ENCODE measurements at places on chromosomes 3 and 15.

GRCh38 chr15:61729646-61730045 is 330.6 kb downstream of the VPS13C start:
- no peak for DNase-seq

GRCh38 chr3:1007866-1008265 is 85.0 kb upstream of the CNTN6 start:
- no peak for DNase-seq

GRCh38 chr3:87410110-87410509 is 133.7 kb upstream of the POU1F1 start:
- no peak for DNase-seq

DNA sequence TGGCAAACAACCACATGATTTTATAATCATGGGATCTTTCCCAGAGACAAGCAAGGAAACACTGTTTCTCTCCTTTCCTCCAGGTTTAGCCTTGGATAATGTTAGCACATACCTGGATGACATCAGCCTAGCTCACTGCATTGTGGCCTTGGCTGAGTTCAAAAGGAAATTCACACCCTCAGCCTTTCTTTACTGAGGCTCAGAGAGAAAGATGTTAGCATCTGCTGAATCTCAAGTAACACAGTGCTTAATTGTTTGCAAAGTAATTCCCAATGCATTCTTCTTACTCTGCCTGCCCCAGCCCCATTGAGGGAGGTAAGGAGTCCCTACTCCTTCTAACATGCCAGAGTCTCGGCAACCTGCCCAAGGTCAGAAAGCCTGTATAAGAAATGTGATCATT is 432.2 kb upstream of the LMCD1 start:
- DNase-seq = no peak

DNA sequence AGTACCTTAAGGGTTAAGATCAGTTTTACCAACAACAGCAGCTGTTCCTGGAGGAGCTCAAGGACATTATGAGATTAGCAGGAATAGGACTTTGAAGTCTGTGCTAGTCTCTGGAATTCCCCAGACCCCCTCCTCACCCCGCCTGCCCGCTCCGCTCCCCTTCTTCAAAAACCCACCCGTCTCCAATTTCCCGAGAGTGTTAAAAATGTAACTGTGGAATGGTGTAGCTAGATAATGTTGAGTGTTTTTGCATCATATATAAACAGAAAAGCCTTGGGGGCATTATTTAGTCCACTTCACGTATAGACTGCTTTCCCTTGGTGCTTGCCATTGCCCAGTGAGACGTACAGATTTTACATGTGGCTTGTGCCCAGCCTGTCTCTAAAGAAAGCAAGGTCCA is 65.0 kb upstream of the SEMA6D start:
- no peak for DNase-seq

GRCh38 chr3:151900884-151901643 is 27.6 kb downstream of the SUCNR1 start:
- DNase-seq = no peak

DNA sequence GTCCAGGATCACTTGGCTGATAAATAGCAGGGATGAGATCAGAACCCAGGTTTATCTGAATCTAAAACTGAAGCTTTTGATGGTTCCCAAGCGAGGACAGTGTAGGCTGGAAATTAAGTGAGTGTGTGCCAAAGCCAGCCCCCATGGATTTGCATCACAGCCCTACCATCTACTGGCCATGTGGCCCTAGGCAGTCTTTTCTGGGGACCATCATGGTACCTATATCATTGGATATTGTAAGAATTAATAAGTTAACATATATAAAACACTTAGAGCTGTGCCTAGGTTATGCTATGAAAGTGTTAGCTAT is 32.8 kb upstream of the SSR3 start:
- DNase-seq = no peak

GRCh38 chr15:88580532-88580931 is 34.1 kb upstream of the DET1 start:
- no peak for DNase-seq

GRCh38 chr15:40325188-40325587 is 1.7 kb downstream of the INAFM2 start:
- no peak for DNase-seq

- no peak for DNase-seq
Observed at GRCh38 chr15:75620058-75620820, 5.3 kb downstream of the SNUPN start.

GRCh38 chr3:1527786-1528185 is 435.0 kb downstream of the CNTN6 start:
- no peak for DNase-seq

DNA sequence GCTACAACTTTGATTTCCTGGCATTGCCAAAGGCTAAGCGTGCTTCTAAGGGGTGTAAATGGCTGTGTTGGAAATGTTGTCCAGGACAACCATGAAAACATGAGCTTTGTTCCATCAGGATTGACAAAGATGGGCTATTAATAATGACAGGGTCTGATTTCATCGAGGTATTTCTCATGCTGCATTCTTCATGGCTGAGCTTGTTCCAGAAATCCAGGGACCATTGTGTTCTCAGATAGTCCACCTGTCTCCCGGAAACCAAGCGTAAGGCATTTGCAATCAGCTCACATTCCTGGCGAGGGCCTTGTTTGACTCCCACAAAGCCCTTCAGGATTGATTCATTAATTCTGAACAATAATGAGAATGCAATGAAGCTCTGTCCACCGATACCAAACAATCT is 111.3 kb downstream of the CD47 start:
- DNase-seq = no peak

- DNase-seq = peak; percentile 54
Observed at GRCh38 chr3:128372281-128372680, 94.4 kb downstream of the DNAJB8 start.

- no peak for DNase-seq
Observed at GRCh38 chr3:193872265-193872753, 263.6 kb upstream of the HES1 start.

- DNase-seq = no peak
Observed at GRCh38 chr3:113166719-113167492, 44.5 kb upstream of the BOC start.

GRCh38 chr3:144864646-144865045 is 893.0 kb downstream of the DIPK2A start:
- DNase-seq = no peak

- no peak for DNase-seq
Observed at GRCh38 chr3:31277582-31277981, 255.1 kb upstream of the STT3B start.

- DNase-seq = no peak
Observed at GRCh38 chr3:195042743-195043606, 228.0 kb downstream of the XXYLT1 start.

DNA sequence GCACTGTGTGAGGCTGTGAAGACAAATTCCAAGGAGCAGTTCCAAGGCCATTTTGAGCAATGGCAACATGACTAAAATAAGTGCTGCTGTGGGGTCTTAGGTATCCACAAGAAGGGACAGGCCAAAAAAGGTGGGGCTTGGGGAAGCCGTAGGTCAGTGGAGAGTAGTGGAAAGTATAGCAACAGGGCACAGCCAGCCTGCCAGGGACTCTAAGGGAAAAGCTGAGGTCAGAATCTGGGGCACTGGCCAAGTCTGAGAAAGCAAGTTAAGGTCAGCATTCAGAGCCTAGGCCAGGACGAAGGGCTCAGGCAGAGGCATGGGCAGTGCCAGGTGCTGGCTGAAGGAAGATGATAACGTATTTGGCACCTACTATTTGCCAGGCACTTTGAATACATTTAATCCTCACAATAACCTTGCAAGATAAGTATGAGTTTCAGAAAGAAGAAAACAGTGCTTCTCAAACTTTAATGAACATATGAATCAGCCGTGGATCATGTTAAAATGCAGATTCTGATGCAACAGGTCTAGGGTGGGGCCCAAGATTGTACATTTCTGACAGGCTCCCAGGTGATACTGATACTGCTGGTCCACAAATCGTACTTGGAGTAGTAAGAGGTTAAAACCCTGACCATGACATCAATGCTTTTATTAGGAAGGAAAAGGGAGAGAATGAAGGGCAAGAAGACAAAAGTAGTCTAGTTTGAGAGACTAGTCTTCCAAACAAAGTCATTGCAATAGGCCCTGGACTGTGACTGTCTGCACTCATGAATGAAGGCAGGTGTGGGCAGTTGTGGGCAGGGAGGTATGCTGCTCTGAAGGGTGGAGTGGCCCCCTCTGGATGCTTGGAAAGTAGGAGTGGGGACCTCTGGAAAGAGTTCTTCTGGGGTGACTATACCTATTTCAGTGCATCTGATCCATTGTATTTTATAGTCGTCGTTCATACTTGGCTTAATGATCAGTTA is 106.3 kb upstream of the ANKRD28 start:
- DNase-seq = no peak

DNA sequence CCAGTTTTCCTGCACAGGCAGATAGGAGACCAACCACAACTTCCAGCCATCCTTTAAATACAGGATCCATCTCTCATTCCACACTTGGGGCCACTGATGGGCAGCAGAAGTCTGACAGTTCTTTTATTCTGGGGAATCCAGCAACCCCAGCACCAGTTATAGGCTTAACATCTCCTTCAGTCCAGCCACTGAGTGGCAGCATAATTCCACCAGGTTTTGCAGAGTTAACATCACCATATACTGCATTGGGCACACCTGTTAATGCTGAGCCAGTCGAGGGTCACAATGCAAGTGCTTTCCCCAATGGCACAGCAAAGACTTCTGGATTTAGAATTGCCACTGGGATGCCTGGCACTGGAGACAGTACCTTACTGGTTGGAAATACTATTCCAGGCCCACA is 2.9 kb downstream of the NPAP1 start:
- DNase-seq = no peak

GRCh38 chr3:97835761-97836160 is 13.9 kb downstream of the CRYBG3 start:
- no peak for DNase-seq

DNA sequence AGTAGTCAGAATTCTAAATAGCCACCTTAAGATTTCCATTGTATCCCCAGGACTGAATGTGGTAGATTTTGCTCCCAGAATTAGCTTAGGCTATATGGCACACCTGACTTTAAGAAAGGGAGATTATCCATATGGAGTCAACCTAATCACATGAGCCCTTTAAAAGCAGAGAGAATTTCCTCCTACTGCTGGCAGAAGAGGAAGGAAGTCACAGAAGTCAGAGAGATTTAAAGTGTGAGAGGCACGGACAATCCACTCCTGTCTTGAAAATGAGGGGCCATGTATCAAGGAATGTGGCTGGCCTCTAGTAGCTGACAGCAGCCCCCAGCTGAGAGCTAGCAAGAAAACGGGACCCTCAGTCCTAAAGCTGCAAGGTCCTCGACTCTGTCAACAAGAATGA is 26.8 kb downstream of the LRRC31 start:
- DNase-seq = no peak

- no peak for DNase-seq
Observed at GRCh38 chr15:36601952-36602351, 22.5 kb downstream of the CDIN1 start.

DNA sequence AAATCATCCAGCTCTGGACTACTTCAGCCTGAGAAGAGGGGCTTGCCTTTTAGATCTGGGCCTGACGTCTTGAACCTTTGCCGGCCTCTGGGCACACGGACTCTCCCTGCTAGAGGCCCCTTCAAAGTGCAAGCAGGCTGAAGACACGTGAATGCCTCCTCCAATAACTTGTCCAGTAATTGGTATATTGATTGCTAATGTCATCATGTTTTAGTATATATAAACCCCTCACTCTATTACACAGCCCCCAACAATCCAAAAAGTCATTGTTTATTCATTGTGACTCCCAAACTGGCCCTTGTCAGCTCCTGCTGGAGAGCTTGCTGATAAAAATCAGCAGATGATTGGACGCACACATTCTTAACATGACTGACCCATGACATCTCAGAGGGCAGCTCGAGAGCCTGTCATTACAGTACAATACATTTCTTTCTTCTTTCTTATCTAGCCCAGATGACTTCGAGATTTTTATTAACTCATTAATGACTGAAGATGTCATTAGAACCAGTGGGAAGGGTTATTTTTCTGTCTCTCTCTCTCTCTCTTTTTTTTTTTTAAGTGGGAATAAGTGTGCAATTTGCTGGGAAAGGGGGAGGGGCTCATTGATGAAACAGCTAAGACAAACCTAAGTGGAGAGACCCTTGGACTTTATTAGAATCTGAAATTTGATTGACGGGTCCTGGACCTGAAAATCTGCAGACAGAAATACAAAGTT is 65.5 kb upstream of the NR2F2 start:
- DNase-seq = no peak

DNA sequence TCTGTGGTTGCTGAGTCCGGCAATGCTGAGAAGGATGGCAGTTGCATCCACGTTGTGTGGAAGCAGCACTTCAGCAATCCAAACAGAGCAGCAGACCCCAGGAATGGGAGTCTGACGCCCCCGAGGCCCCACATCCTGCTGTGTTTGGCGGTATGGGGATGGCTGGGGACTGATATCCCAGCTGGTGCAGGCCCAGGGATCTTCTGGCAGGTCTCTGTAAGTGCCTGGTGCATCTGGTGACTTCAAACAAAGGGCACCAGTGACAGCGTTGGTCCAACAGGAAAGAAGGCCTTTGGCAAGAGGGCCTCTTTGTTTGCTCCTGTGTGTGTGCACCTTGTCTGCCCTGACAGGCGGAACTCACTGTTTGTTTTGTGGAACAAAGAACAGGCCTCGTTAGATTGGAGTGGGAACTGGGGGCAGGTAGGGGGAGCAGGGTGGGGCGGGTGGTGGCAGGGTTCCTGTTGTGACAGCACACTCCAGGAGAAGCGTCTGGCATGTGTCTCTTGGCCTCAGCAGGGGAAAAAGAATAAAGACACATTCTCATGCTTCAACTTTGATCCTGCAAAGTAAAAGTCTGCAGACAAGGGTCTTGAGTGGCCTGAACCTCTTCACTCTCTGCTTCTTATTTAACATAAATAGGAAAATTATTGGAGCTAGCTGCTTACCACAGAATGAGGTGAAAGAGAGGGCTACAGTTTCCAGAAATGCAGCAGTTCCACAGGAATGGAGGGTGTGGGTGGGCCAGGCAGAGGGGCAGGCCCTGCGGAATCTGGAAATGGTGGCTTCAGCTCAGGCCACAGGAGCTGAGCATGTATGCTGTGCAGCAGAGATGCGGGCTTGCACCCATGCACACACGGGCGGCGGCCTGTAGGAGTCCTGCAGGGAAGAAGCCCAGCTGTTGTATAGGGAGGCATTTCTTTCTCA is 94.5 kb upstream of the MYZAP start:
- no peak for DNase-seq

- DNase-seq = no peak
Observed at GRCh38 chr3:29212789-29213433, 68.0 kb upstream of the RBMS3 start.

GRCh38 chr3:126389112-126389793 is 5.5 kb upstream of the CFAP100 start:
- DNase-seq = peak; percentile 88

- no peak for DNase-seq
Observed at GRCh38 chr15:76866008-76866407, 39.1 kb downstream of the SCAPER start.

GRCh38 chr3:55364421-55364820 is 122.7 kb downstream of the WNT5A start:
- DNase-seq = no peak

Data from GM20000 (cell line).